ENCODE measurements at places on chromosomes 3 and 15. TPM values are rescaled to one million over a fixed set of nuclear protein-coding genes. Genes with fewer than 3 reads are reported as not detected.

GRCh38 chr15:92520914-92521623, 127.4 kb downstream of the ST8SIA2 start:
- no peaks in the 10 kb centered on the region for H3K4me1 ChIP-seq
- no peaks in the 10 kb centered on the region for H3K36me3 ChIP-seq
- no peak overlapping the region for H3K27ac ChIP-seq
- no peak for DNase-seq
- no peaks in the 10 kb centered on the region for H3K27me3 ChIP-seq

- H3K4me1 ChIP-seq = no peaks in the 10 kb centered on the region
- no peak overlapping the region for H3K27ac ChIP-seq
- peaks cover 4% of the 10 kb centered on the region for H3K36me3 ChIP-seq
- H3K27me3 ChIP-seq = no peaks in the 10 kb centered on the region
- no peak overlapping the region for H3K4me3 ChIP-seq
- no peak for DNase-seq
Measured at GRCh38 chr3:53100818-53101466, 29.3 kb downstream of the RFT1 start.

- no peak overlapping the region for H3K27ac ChIP-seq
- H3K27me3 ChIP-seq = no peaks in the 10 kb centered on the region
- peak; percentile 6 for DNase-seq
- no peaks in the 10 kb centered on the region for H3K4me1 ChIP-seq
Measured at GRCh38 chr3:126147147-126147931, 33.0 kb downstream of the ALDH1L1 start.

- H3K4me3 ChIP-seq = no peak overlapping the region
- H3K27ac ChIP-seq = no peak overlapping the region
- DNase-seq = no peak
- H3K36me3 ChIP-seq = no peaks in the 10 kb centered on the region
- no peaks in the 10 kb centered on the region for H3K4me1 ChIP-seq
- H3K27me3 ChIP-seq = no peaks in the 10 kb centered on the region
Measured at GRCh38 chr3:104992676-104993075, 374.0 kb upstream of the ALCAM start.

GRCh38 chr15:76756381-76756780, 148.8 kb downstream of the SCAPER start:
- H3K36me3 ChIP-seq = no peaks in the 10 kb centered on the region
- DNase-seq = no peak
- H3K4me3 ChIP-seq = no peak overlapping the region
- no peak overlapping the region for H3K27ac ChIP-seq
- H3K4me1 ChIP-seq = no peaks in the 10 kb centered on the region

GRCh38 chr15:31489801-31490646, 163.4 kb downstream of the KLF13 start:
- no peaks in the 10 kb centered on the region for H3K36me3 ChIP-seq
- peaks cover 29% of the 10 kb centered on the region for H3K4me1 ChIP-seq
- no peak overlapping the region for H3K27ac ChIP-seq
- no peaks in the 10 kb centered on the region for H3K27me3 ChIP-seq

DNA sequence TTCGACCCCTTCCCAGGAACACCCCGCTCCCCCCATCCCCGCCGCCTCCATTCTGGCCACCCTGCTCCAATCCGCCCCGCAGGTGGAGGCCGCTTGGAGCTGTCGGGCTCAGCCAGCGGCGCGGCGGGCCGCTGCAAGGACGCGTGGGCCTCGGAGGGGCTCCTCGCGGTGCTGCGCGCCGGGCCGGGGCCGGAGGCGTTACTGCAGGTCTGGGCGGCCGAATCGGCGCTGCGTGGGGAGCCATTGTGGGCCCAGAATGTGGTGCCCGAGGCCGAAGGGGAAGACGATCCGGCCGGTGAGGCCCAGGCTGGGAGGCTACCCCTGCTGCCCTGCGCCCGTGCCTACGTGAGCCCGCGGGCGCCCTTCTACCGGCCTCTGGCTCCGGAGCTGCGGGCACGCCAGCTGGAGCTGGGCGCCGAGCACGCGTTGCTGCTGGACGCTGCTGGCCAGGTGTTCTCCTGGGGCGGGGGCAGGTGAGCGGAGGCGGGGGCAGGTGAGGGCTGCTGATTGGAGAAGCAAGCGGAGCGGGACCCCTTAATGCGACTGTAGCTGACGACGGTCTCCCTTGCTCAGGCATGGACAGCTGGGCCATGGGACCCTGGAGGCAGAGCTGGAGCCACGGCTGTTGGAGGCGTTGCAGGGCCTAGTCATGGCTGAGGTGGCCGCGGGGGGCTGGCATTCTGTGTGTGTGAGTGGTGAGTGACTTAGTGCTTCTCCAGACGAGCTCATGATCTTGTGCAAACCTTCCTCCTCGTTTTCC, 2.5 kb downstream of the RCCD1 start:
- H3K27ac ChIP-seq = peak overlapping the region; percentile 98
- peaks cover 31% of the 10 kb centered on the region for H3K4me1 ChIP-seq
- H3K27me3 ChIP-seq = no peaks in the 10 kb centered on the region

DNA sequence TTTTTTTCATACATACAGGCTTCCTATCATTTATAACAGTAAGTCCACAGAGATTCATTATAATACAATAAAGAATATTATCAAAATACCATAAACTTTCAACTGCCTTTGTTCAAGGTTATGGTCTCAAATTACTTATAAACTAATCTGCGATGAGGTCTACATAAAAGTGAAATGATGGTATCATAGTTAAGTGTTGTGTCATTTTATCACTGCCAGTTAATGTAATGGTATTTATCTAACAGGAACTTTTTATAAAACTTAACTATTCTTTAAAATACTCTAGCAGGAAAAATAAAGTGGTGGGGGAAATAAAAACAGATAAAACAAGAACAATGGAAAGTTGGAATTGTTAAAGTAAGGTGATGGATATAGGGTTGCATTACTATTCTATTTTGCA, 153.1 kb downstream of the OSBPL10 start:
- no peak for DNase-seq
- H3K36me3 ChIP-seq = no peaks in the 10 kb centered on the region
- no peak overlapping the region for H3K4me3 ChIP-seq
- no peaks in the 10 kb centered on the region for H3K27me3 ChIP-seq
- no peak overlapping the region for H3K27ac ChIP-seq

GRCh38 chr3:52150357-52150756, 3.9 kb downstream of the POC1A start:
- no peaks in the 10 kb centered on the region for H3K27me3 ChIP-seq
- no peak for DNase-seq

GRCh38 chr3:38773528-38773927, 42.5 kb downstream of the SCN10A start:
- DNase-seq = no peak
- H3K4me3 ChIP-seq = no peak overlapping the region
- no peaks in the 10 kb centered on the region for H3K27me3 ChIP-seq
- no peaks in the 10 kb centered on the region for H3K36me3 ChIP-seq

- H3K27me3 ChIP-seq = no peaks in the 10 kb centered on the region
- peaks cover 5% of the 10 kb centered on the region for H3K4me1 ChIP-seq
- no peak overlapping the region for H3K4me3 ChIP-seq
- no peaks in the 10 kb centered on the region for H3K36me3 ChIP-seq
- DNase-seq = peak; percentile 48
Measured at GRCh38 chr3:52062505-52062904, 6.1 kb upstream of the DUSP7 start.

DNA sequence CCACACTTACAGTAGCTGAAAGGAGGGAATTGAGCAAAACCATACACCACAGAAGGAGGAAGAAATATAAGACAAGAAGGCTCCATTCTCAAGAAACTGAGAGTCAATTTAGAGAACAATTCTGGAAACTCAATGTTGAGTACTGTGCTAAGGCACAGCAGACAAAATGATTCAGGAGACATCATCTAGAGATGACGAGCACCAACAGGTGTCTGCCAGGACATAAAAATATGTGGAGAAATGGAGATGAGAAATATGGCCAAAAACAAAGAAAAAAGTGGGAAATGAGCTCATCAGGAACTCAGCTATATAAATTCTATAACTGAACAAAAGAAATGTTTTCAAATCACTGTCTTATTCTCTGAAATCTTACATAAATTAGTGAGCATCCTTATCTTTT, 343.7 kb downstream of the ERC2 start:
- H3K27me3 ChIP-seq = no peaks in the 10 kb centered on the region
- no peak overlapping the region for H3K27ac ChIP-seq
- H3K4me3 ChIP-seq = no peak overlapping the region
- no peak for DNase-seq
- no peaks in the 10 kb centered on the region for H3K36me3 ChIP-seq

DNA sequence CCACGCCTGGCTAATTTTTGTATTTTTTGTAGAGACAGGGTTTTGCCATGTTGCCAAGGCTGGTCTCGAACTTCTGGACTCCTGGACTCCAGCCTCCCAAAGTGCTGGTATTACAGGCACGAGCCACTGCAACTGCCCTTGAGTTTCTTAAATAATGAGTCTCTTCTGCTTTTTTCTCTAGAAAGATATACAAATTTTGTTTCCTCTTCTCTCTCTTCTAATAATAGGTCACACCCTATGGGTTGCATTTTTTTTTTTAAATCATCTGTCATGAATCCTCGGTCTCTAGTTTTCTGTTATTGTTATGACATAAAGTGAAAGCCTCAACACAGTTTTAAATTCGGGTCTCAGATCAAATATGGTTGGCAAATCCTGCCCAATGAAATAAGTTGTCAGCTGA, 111.2 kb downstream of the IL12A start:
- DNase-seq = no peak
- no peaks in the 10 kb centered on the region for H3K4me1 ChIP-seq
- H3K27ac ChIP-seq = no peak overlapping the region
- no peaks in the 10 kb centered on the region for H3K27me3 ChIP-seq

GRCh38 chr3:135862361-135862760, 103.2 kb upstream of the PPP2R3A start:
- H3K27ac ChIP-seq = no peak overlapping the region
- no peaks in the 10 kb centered on the region for H3K36me3 ChIP-seq
- H3K4me3 ChIP-seq = no peak overlapping the region
- no peaks in the 10 kb centered on the region for H3K27me3 ChIP-seq
- no peak for DNase-seq
- no peaks in the 10 kb centered on the region for H3K4me1 ChIP-seq

- no peaks in the 10 kb centered on the region for H3K36me3 ChIP-seq
- DNase-seq = no peak
- H3K4me1 ChIP-seq = no peaks in the 10 kb centered on the region
- H3K27ac ChIP-seq = no peak overlapping the region
- H3K27me3 ChIP-seq = no peaks in the 10 kb centered on the region
Measured at GRCh38 chr3:52374173-52374572, 58.1 kb downstream of the DNAH1 start.

GRCh38 chr3:76311941-76312340, 526.6 kb upstream of the ZNF717 start:
- H3K27ac ChIP-seq = no peak overlapping the region
- H3K4me1 ChIP-seq = no peaks in the 10 kb centered on the region
- no peaks in the 10 kb centered on the region for H3K36me3 ChIP-seq
- no peak for DNase-seq
- no peaks in the 10 kb centered on the region for H3K27me3 ChIP-seq
- H3K4me3 ChIP-seq = no peak overlapping the region

GRCh38 chr15:40766194-40766815, 2.4 kb downstream of the GCHFR start:
- no peak overlapping the region for H3K27ac ChIP-seq
- no peaks in the 10 kb centered on the region for H3K27me3 ChIP-seq
- H3K4me3 ChIP-seq = no peak overlapping the region
- H3K36me3 ChIP-seq = no peaks in the 10 kb centered on the region

- no peaks in the 10 kb centered on the region for H3K27me3 ChIP-seq
- no peak for DNase-seq
- no peak overlapping the region for H3K4me3 ChIP-seq
Measured at GRCh38 chr15:91228383-91228782, 128.3 kb downstream of the SV2B start.

DNA sequence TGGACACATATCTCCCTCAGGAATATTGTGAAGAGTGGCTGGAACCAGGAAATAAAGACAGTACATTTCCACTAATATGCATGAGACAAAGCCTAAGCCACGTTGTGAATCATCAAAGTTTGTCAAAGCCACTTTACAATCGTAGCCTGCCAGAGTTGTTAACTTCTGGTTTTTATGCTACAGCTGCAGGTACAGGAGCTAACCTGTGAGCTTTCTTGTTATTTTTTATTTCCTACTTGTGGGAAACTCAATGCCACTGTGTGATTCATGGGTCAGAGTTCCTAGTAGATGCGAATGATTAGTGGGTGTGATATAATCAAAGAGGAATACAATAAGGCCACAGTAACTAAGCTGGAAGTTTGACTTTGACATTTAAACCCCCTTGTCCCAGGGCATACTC, 44.4 kb upstream of the TEX9 start:
- no peaks in the 10 kb centered on the region for H3K27me3 ChIP-seq
- H3K27ac ChIP-seq = no peak overlapping the region
- H3K4me1 ChIP-seq = no peaks in the 10 kb centered on the region
- DNase-seq = no peak

GRCh38 chr3:183161552-183162336, 790 bp downstream of the LAMP3 start:
- no peak overlapping the region for H3K27ac ChIP-seq
- peak; percentile 40 for DNase-seq
- H3K27me3 ChIP-seq = no peaks in the 10 kb centered on the region
- H3K4me3 ChIP-seq = peak overlapping the region; percentile 68
- no peaks in the 10 kb centered on the region for H3K36me3 ChIP-seq

DNA sequence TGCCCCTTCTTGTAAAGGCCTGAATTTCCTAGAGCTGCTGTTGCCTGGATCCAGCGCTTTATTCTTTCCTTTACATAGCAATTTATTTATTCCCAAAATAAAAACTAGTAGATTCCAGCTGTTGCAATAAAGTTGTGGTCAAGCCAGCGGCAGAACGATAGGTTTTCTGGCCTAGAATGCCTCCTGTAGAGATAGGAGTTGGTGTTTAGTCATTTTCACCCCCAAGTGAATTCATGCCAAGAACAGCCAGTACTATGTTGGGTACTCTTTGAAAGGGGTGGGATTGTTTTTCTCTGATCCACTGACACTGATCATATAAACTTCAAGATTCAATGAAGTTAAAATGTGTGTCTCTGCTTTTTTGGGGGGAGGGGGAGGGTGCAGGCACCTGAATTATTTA, 69.7 kb downstream of the KLHL25 start:
- H3K27ac ChIP-seq = peak overlapping the region; percentile 49
- no peak for DNase-seq
- H3K4me3 ChIP-seq = no peak overlapping the region
- H3K36me3 ChIP-seq = peaks cover 21% of the 10 kb centered on the region

- no peak overlapping the region for H3K4me3 ChIP-seq
- no peaks in the 10 kb centered on the region for H3K36me3 ChIP-seq
- no peak overlapping the region for H3K27ac ChIP-seq
- peaks cover 9% of the 10 kb centered on the region for H3K4me1 ChIP-seq
- DNase-seq = no peak
- H3K27me3 ChIP-seq = no peaks in the 10 kb centered on the region
Measured at GRCh38 chr15:70437089-70437488, 326.3 kb downstream of the UACA start.

WDR93 gene
- not detected for total RNA-seq

CD200R1 gene
- total RNA-seq = 1.8 TPM

KBTBD12 gene
- 2.0 TPM for total RNA-seq

CCR5 gene
- not detected for total RNA-seq

TRPC1 gene
- total RNA-seq = 7.5 TPM

CPNE4 gene
- not detected for total RNA-seq

GRIP2 gene
- total RNA-seq = 0.99 TPM

RHOV gene
- 6.3 TPM for total RNA-seq

GTF2A2 gene
- 10.2 TPM for total RNA-seq

Data from body of pancreas (tissue), 4 donors.